ENCODE measurements at places on chromosomes 7 and 10. TPM values are rescaled to one million over a fixed set of nuclear protein-coding genes. Genes with fewer than 3 reads are reported as not detected.

Gene OR9A2
- total RNA-seq = not detected

Gene ARPC1B
- 258 TPM for total RNA-seq

Gene PNLIPRP1
- total RNA-seq = not detected

Gene PRSS37
- total RNA-seq = not detected

Gene MYOZ1
- total RNA-seq = not detected

Gene OR2A12
- total RNA-seq = not detected

Gene GDF2
- not detected for total RNA-seq

Gene GNGT1
- not detected for total RNA-seq

Gene SPOCK2
- 136 TPM for total RNA-seq

Gene CPED1
- not detected for total RNA-seq

Gene TMEM176A
- total RNA-seq = not detected

Gene AZGP1
- total RNA-seq = not detected

Gene ALOX5
- 0.62 TPM for total RNA-seq

Gene SEMA4G
- total RNA-seq = 1.0 TPM

Gene RBM48
- total RNA-seq = 16.4 TPM

Gene CSGALNACT2
- total RNA-seq = 16.8 TPM

All from activated naive CD8-positive, alpha-beta T cell treated with anti-CD3 and anti-CD28 coated beads for 36 hours (primary cell).